HAP-1 (cell line): ENCODE measurements at places on chromosomes 13 and 19.

GRCh38 chr19:40314656-40315055, 29.5 kb upstream of the AKT2 start:
- DNase-seq = no peak

DNA sequence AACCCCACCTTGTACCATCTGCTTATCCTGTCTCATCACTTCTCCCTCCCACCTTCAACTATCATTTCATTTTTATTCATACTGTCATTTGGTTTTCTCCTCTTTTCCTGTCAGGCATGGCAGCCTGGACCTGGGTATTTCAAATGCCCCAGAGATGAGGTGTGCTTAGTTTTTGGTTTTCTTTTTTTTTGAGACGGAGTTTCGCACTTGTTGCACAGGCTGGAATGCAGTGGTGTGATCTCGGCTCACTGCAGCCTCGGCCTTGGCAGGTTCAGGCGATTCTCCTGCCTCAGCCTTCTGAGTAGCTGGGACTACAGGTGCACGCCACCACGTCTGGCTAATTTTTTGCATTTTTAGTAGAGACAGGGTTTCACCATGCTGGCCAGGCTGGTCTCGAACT, 5.8 kb downstream of the PDS5B start:
- no peak for DNase-seq

GRCh38 chr13:106474912-106475311, 60.5 kb downstream of the EFNB2 start:
- no peak for DNase-seq

DNA sequence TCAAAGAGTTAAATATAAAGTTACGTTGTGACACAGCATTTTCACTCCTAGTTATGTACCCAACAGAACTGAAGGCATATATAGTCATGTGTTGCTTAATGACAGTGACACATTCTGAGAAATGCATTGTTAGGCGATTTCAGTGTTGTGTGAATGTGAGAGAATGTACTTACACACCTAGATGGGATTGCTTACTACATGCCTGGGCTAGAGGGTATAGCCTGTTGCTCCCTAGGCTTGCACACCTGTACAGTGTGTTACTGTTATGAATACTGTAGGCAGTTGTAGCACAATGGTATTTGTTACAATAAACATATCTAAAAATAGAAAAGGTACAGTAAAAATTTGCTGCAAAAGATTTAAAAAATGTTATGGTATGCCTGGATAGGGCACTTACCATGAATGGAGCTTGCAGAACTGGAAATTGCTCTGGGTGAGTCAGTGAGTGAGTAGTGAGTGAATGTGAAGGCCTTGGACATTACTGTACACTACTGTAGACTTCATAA, 89.2 kb downstream of the DHRS12 start:
- DNase-seq = no peak

DNA sequence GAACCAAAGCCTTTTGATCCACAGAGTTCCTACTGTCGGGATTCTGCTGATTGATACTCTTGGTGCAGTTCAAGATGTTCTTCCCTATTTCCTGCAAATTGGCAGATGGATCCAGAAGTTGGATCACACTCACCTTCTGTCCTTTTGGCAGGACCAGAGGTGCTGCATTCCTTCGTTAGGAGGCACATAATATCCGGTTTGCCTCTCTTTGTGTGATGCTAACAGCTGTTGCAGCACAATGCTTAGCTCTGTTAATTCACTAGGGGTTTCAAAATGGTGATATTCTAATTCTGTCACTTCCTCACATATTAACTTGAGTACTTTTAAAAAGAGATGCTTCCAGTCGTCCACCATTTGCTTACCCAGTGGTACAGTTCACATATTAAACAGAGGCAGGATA, 15.2 kb upstream of the CHST8 start:
- DNase-seq = no peak

- no peak for DNase-seq
These were observed 229.6 kb upstream of the HTR2A start for GRCh38 chr13:47126432-47126831.

DNA sequence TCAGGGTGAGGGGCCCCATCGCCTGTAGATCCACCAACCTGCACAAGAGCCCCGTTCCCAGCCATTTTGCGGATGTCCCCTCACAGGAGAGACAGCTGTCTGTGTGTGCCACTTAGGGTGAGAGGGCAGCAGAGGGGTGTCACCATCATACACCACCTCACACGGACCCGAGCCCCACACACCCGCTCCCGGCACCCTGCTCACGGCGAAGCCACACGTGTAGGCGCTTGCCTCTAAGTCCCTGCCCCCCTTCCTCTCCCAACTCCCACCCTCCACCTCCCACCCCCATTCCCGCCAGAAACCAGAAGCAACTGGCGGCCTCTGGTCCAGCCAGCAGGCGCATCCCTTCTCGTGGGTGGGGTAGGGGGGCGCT, 4.0 kb upstream of the DPF1 start:
- peak; percentile 62 for DNase-seq

DNA sequence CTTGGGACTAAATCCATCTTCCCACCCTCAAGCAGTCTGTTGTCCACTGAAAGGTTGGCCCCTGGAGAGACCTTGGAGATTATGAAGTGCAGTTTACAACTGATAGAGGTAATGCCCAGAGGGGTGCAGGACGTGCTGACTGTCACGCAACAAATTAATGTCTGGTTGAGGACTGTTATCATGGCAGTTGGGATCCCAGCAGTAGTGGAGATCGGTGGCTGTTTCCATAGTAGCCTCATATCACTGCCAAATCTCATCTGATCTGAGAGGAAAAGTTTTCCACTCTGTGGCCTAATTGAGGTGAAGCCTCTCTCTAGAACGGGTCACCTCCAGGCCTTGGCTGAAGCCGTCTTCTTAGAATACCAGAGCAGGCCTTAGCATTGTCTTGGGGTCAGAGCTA, 4.1 kb downstream of the TECR start:
- no peak for DNase-seq

GRCh38 chr13:111322001-111322915, 1.8 kb downstream of the TEX29 start:
- DNase-seq = no peak

DNA sequence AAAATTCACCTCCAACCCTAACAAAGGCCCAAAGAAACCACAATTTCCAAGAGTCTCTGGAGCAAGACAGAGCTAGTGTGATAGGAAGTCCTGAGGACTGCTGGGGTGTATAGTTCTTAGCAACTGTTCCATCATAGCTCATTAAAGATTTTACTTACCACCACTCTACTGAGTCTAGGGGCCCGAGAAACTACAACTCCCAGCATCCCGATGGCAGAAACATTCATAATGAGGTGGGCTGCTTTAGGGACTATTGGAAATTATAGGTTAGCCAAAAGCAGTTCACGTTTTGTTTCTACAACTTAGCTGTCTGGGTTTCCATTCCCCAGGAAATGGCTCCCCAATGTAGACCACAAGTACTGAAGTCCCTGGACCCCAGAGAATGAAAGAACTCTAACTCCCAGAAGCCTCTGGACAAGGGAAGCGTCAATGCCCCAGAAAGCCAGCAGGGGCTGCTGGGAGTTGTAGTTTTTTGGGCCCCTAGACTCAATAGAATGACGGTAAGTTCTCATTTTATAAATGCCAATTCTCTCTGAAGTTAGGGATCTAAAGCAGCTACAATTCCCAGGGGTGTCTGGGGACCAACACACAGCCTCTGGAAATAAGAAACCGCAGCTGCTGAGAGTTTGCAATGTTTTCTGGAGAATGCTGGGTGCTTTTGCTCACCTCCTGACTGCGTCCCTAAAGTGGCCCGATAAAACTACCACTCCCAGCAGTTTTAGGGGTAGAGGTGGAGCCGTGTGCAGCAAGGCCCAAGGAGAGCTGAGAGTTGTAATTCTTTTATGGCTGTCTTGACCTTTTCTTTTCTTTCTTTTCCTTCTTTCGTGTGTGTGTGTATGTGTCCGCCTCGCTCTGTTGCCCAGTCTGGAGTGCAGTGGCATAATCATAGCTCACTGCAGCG, 11.1 kb downstream of the FTL start:
- DNase-seq = peak; percentile 60

DNA sequence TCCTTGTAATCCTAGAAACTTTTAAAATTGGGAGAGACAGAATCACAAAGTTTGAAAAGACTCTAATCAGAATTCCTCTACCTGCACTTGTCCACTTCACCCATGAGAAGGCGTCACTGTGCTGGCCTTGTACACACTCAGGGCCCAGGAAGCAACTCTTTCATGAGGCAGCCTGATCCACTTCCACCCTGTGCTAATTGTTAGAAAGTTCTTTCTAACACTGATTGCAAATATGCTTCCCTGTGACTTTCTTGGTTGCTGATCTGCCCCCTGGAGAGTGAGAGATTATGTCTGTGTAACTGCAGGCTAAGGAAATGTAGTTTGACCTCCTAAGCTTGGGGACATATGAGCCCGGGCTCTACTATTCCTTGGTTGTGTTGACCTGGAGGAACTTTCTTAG, 494.6 kb downstream of the MYO16 start:
- no peak for DNase-seq

GRCh38 chr13:20411638-20412342, 113.9 kb downstream of the CRYL1 start:
- DNase-seq = no peak

DNA sequence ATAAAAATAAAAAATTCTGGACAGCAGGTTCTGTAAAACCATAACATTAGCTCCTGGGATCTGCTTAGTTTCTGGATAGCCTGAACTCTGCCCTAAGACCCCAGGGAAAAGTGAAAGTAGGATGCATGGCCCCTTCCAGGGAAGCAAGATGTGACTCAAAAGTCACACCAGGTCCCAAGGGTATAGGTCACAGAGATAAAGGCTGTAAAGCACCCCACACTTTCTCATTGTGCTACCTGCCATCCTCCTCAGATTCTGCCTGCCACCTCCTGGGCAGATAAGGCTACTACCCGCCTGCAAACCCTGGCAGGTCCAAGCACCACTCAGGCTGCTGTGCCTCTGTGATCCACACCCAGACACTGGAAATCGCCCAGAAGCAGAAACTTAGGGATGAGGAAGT, 20.6 kb downstream of the FFAR2 start:
- no peak for DNase-seq

- DNase-seq = no peak
These were observed 106.1 kb downstream of the RGCC start for GRCh38 chr13:41563341-41563983.

DNA sequence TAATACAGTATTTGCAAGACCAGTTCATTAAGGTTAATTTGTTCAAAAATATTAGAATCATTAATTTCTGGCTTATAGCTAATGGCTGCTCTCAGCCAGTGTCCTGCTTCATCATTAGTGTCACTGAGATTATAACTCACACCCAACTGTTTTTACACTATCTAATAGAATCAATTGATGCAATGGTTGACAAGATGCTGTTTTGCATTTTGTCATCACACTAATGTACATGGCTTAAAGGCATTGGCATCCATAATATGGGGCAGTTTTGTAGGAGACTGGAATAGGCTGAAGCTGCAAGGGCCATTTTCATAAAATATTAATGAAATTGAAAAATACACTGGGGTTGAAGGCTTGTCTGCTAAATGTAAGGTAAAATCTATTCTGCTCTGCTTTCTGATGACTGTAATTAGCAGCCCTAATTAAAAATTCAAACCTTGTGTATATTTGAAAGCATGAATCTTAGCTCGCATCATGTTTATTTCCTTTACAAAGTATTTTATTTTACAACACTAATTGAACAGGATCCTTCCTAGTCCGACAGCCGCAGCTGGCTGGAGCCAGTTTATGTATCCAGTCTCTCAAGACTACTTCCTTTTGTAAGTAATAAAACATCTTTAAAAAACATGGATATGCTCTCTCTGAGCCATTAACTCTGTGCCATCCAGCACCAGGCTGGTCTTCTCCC, 296.7 kb downstream of the POU4F1 start:
- DNase-seq = no peak

DNA sequence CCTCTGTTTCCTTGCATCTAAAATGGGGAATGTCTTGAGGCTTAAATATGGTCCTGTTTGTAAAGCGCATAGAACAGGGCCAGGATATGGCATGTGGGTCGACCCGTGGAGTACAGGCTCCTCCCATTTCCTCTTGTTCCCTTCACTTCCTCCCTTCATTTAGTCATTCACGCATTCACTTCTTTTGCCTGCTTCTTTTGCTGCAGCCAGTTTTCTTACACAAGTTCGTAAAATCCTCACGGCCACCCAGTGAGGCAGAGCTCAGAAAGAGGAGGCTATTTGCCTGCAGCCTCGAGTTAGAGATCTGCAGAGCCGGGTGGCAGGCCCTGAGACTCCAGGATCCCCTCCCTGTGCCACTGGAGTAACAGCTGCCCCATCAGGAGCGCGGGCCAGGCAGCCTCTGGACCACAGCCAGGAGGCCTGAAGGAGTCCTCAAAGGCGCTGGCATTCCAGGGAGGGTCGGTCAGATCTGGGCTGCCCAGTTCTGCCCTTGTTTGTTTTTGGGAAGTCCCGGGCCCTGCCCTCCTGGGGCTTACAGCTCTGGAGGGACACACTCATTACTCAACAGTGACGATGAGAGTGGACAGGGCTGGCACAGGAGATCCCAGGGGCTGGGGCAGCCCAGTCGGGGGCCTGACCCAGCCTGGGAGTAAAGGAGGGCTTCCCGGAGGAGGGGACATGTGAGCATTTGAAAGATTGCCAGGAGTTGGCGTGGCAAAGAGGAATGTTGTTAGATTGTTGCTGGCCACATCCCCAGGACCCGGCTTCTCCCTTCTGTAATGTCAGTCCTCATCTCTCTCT, 4.6 kb downstream of the PPP5C start:
- no peak for DNase-seq

- DNase-seq = no peak
These were observed 64.1 kb upstream of the RANBP3 start for GRCh38 chr19:6041991-6042481.

DNA sequence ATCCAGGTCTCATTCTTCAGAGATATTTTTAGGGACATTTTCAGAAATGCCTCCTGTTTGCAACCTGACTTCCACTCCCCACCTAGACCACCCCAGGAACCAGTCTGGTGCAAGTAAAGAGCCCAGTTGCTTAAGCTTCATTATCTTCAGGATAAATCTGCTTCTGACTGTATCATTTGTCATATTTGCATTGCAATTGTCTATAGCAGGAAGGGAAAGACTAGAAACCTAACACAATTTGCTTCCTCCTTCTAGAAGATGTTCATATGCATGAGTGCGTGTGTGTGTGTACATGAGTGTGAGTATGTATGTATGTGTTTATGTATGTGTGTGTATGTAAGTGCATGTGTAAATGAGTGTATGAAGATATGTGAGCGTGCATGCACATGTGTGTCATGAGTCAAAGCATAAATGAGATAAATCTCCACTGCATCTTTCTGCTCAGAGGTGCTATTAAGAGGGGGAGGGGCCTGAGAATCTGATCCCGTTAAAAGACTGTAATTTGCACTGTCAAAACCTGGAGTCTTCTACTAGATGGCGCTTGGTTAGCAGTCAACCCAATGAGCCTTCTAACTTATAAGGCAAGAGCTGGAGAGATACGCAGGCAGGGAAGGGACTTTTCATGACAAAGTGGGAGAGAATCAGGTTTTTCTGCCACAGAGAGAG, 178.8 kb upstream of the KL start:
- no peak for DNase-seq

GRCh38 chr13:63481334-63481733, 2065.7 kb upstream of the PCDH20 start:
- DNase-seq = no peak

GRCh38 chr19:14906711-14907110, 20.8 kb upstream of the OR7A17 start:
- no peak for DNase-seq
